ENCODE measurements at places on chromosomes 1 and 21. TPM values are rescaled to one million over a fixed set of nuclear protein-coding genes. Genes with fewer than 3 reads are reported as not detected.

The TNNI3K gene
- polyA plus RNA-seq, result not detected

The OR2W3 gene
- not detected for polyA plus RNA-seq

The NBPF11 gene
- 5.6 TPM for polyA plus RNA-seq

The INAVA gene
- 50.2 TPM for polyA plus RNA-seq

The POLR3GL gene
- polyA plus RNA-seq, result 11.0 TPM

The GJA4 gene
- not detected for polyA plus RNA-seq

The UBE2U gene
- not detected for polyA plus RNA-seq

The MYCL gene
- polyA plus RNA-seq, result 0.62 TPM

The ID3 gene
- polyA plus RNA-seq, result 288 TPM

The SMIM1 gene
- 1.3 TPM for polyA plus RNA-seq

The AMY1A gene
- polyA plus RNA-seq, result not detected

The BARHL2 gene
- not detected for polyA plus RNA-seq

The MYOC gene
- not detected for polyA plus RNA-seq

The KISS1 gene
- polyA plus RNA-seq, result not detected

The SMCP gene
- polyA plus RNA-seq, result not detected

The RAB42 gene
- polyA plus RNA-seq, result 2.3 TPM

The ZNF687 gene
- polyA plus RNA-seq, result 16.3 TPM

The AKNAD1 gene
- polyA plus RNA-seq, result 1.3 TPM

The OR6K3 gene
- not detected for polyA plus RNA-seq

The CLCA1 gene
- polyA plus RNA-seq, result not detected

The DISP1 gene
- 1.1 TPM for polyA plus RNA-seq

The MRPS6 gene
- 56.2 TPM for polyA plus RNA-seq

The TSPEAR gene
- not detected for polyA plus RNA-seq

The BSND gene
- not detected for polyA plus RNA-seq

The ADGRL2 gene
- 10.8 TPM for polyA plus RNA-seq

The HSPA6 gene
- 0.26 TPM for polyA plus RNA-seq

The C8B gene
- polyA plus RNA-seq, result not detected

The MAP3K21 gene
- 14.0 TPM for polyA plus RNA-seq

The FAM72D gene
- polyA plus RNA-seq, result 12.9 TPM

The LRRC38 gene
- not detected for polyA plus RNA-seq

The GLIS1 gene
- polyA plus RNA-seq, result not detected

The GSTM5 gene
- not detected for polyA plus RNA-seq

The OR2T2 gene
- polyA plus RNA-seq, result not detected

The CFHR3 gene
- polyA plus RNA-seq, result 0.47 TPM
